HFFc6 (cell line): ENCODE measurements at places on chromosomes 3 and 15. TPM values are rescaled to one million over a fixed set of nuclear protein-coding genes. Genes with fewer than 3 reads are reported as not detected.

PSTPIP1 gene
- total RNA-seq: 0.38 TPM in 1 of 3 replicates, not detected in the others

MEGF11 gene
- not detected in 3 replicates for total RNA-seq

CHRD gene
- 0.19 to 0.24 TPM (median 0.23 TPM) in 3 replicates for total RNA-seq

NUP210 gene
- total RNA-seq: 0.33 to 3.3 TPM (median 0.48 TPM) in 3 replicates
